Dermis microvascular lymphatic vessel endothelial cell (primary cell): ENCODE measurements at places on chromosomes 7 and 10. TPM values are rescaled to one million over a fixed set of nuclear protein-coding genes. Genes with fewer than 3 reads are reported as not detected.

The GHRHR gene
- not detected in 2 replicates for total RNA-seq

The RBM20 gene
- total RNA-seq = 0.77 and 1.5 TPM in 2 replicates

The ERVW-1 gene
- not detected in 2 replicates for total RNA-seq

The IL15RA gene
- total RNA-seq = 8.6 and 18.0 TPM in 2 replicates

The FAM180A gene
- not detected in 2 replicates for total RNA-seq

The MPP7 gene
- 4.1 and 11.5 TPM in 2 replicates for total RNA-seq

The HGF gene
- 0.25 and 0.77 TPM in 2 replicates for total RNA-seq

The BMPR1A gene
- total RNA-seq = 0.13 TPM in 2 replicates

The RTKN2 gene
- total RNA-seq = under 0.01 TPM in 2 replicates

The ENO4 gene
- under 0.01 TPM in 1 of 2 replicates, not detected in the other for total RNA-seq

The C10orf143 gene
- 0.26 and 0.76 TPM in 2 replicates for total RNA-seq

The GDF2 gene
- not detected in 2 replicates for total RNA-seq

The NUP205 gene
- total RNA-seq = 35.5 and 47.4 TPM in 2 replicates

The ADRA2A gene
- not detected in 2 replicates for total RNA-seq

The TUBB8 gene
- under 0.01 TPM in 1 of 2 replicates, not detected in the other for total RNA-seq

The FAM241B gene
- 0.25 and 0.39 TPM in 2 replicates for total RNA-seq

The RELN gene
- total RNA-seq = 413 and 1,261 TPM in 2 replicates

The ANKRD2 gene
- 0.13 and 0.26 TPM in 2 replicates for total RNA-seq

The SORBS1 gene
- total RNA-seq = 0.77 and 2.4 TPM in 2 replicates

The NIPSNAP2 gene
- total RNA-seq = 41.3 and 43.9 TPM in 2 replicates

The FOXL3 gene
- not detected in 2 replicates for total RNA-seq

The GRID2IP gene
- total RNA-seq = 0.13 TPM in 1 of 2 replicates, not detected in the other
